Fibroblast of villous mesenchyme (primary cell): ENCODE measurements at places on chromosomes 5 and 9.
A peak's percentile ranks its signal among the peaks of the same experiment; 100 is the strongest.

- peak; percentile 18 for DNase-seq
Observed at GRCh38 chr5:138536665-138537315, 6.2 kb downstream of the ETF1 start.

DNA sequence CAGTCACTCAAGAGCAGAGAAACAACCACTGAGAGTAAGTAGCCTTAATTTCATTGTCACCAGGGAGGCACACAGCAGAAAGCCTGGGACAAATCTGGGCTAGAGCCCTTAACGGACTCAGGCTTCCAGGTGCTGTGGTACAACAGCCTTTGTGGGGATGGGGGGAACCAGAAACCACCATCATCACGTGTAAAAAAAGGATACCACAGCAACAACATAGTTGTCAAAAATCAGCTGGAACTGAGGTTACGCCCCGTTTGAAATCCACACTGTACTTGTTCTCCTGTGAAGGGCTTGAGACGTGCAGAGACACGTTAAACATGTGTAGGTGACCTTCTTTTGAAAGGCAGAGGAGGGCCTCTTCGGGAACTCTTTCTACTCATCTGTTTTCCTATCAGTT lies 16.6 kb upstream of the PLPP1 start:
- DNase-seq: no peak

DNA sequence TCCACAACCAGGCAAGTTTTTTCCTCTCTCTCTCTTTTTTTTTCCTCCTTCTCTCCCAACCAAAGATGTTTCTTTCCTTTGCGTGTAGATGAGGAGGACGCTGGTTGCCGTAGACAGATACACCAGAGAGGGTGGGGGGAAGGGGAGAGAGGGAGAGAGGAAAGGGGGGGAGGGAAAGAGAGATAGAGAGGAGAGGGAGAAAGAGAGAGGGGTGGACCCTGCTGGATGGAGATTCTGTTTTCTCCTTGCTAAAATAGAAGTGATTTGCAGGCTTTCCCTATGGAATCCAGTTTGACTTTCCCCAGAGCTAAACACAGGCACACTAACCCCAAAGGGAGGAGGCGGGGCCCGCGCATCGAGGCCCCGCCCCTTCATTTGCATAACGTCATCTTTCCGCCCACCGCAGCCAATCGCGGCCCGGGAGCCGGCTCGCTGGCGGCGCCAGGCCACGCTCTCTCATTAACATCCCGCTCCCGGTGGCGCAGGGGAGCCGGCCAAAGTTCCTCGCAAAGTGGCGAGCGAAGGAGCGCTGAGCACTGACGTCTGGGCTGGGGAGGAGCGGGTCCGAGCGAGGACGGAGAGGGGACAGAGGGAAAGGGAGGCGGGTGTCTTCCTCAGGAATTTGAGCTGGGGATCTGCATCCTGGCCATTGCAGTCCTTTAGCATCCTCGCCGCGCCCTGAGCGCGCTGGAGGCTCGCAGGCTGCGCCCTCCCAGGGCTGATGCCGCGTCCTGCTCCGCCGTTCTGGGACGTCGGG lies 487 bp upstream of the EBF1 start:
- DNase-seq: peak; percentile 94

DNA sequence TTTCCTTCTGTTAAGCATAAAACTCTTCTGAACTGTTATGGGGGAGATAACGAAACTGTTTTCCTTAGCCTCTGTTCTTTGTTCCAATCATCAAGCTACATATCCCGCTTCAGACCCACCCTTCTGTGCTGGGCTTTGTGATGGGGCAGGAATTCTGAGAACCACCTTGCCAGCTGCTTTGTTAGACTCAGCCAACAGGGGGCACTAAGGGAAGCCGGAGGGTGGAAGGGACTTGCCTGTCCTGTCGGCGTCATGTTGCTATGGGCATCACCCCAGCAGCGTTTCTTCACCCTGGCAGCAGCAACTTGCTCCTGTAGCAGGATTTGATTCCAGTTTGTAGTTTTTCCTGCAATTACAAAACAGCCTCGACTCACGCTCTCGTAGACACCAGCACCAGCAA lies 169.1 kb downstream of the CAAP1 start:
- DNase-seq: peak; percentile 11

- DNase-seq: peak; percentile 39
Observed at GRCh38 chr5:58459146-58460001, 512 bp downstream of the PLK2 start.

GRCh38 chr5:963673-964531 lies 44.7 kb upstream of the NKD2 start:
- DNase-seq: peak; percentile 99
